NCI-H524 treated with DMSO at 0.1 percent for 48 hours (cell line): ENCODE measurements at places on chromosomes 2 and 18.

DNA sequence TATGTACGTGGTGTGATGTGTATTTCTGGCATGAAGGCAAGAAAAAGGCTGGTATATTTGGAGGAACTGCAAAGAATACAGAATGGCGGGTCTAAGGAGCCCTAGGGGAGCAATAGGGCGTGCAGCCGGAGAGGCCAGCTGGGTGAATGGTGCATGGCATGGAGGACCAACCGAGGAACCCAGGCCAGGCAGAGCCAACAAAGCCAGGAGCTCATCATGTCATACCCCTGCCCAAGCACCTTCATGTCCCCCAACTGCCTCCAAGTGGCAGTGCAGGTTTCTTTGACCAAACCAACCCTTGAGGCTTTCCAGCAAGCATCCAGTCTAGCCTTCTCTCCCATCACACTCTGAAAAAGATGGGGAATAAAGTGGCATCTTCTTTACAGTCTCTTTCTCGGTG lies 8.9 kb upstream of the KCNK3 start:
- DNase-seq, result no peak

GRCh38 chr2:119112230-119112629 lies 46.3 kb downstream of the C1QL2 start:
- DNase-seq, result no peak

DNA sequence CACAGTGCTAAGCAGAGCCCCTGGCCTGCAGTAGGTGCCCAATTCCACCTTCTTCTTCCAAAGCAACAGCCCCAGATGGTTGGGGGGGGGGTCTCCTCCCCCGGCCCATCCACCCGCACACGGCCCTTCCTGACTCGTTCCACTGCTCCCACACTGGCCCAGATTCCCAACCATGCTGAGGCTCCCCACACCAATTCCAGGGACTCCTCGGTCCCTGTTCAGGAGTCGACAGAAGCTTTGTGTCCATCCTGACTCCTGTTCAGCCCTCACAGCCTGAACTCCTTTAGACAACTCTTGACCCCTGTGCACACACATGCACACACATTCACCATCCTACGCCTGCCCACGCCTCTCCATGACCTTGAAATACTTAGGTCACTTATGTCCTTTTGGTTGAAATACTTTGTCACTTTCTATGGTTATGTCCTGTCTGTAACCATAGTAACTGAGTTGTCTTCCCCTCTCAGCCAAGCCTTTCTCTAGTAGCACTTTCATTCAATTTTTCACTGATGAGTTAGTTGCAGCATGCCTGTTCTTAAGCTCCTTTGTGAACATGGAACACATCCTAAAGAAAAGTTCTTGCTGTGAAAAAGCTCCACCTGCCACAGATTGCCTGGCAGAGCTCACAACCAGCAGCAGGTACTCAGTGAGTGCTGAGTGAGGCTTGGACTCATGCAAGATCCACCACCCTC lies 225.8 kb downstream of the SEPTIN10 start:
- no peak for DNase-seq

DNA sequence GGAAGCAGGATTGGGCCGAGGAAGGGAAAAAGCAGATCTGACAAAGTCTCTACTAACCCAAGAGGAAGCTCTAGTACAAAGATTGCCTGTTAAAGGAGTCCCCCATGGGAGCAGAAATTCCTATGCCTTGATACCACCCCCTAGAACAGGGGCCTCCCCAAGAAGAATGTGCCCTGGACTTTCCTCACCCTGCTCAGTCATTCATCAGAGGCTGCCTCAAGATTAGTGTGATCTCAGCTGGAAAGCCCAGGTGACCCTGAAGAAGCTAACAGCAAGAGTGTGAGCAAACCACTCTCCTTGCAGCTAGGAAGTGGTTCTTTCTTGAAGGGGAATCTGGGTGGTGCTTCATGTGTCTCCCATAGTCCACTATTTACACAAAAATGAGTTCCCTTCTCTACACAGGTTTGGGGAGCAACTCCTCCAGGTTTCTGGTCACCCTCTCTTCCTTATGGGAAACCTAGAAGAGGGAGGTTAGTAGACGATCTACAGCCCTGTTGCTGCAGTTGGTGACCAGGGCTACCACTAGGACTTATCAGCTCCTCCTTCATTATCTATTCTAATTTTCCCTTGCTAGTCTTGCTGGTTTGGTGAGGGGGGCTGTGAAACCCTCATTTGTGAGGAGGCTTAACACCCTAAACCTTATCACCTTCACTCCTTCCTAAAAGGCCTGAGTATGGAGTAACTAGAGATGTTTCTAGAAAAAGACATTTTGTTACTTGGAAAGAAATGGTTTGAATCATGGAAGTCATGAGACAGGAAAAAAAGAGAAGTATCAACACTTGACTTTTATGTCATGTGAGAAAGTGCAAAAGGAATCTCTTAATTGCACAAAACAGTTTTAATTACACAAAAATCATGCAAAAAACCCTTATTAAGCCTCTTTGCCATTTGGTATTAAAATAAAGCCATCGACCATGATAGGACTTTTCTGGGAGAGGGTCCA lies 2.9 kb upstream of the WDR7 start:
- DNase-seq, result no peak

DNA sequence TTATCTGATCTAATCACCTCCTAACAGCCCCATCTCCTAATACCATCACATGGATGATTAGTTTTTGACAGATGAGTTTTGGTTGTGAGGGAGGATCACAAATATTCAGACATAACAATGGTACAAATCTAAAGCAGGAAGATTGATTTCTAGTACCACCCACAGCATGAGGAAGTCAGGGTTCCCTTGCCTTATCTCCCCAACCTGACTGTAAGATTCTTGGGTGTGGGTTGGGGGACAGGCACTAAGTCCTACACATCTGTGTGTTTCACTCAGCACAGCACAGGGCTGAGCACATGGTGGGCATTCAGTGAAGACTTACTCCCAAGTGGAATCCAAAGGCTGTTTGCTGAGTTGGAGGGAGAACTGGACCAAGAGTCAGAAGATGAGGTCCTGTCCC lies 93.8 kb upstream of the CXCR4 start:
- DNase-seq, result no peak

GRCh38 chr2:71989671-71990070 lies 158.0 kb downstream of the CYP26B1 start:
- DNase-seq, result no peak

DNA sequence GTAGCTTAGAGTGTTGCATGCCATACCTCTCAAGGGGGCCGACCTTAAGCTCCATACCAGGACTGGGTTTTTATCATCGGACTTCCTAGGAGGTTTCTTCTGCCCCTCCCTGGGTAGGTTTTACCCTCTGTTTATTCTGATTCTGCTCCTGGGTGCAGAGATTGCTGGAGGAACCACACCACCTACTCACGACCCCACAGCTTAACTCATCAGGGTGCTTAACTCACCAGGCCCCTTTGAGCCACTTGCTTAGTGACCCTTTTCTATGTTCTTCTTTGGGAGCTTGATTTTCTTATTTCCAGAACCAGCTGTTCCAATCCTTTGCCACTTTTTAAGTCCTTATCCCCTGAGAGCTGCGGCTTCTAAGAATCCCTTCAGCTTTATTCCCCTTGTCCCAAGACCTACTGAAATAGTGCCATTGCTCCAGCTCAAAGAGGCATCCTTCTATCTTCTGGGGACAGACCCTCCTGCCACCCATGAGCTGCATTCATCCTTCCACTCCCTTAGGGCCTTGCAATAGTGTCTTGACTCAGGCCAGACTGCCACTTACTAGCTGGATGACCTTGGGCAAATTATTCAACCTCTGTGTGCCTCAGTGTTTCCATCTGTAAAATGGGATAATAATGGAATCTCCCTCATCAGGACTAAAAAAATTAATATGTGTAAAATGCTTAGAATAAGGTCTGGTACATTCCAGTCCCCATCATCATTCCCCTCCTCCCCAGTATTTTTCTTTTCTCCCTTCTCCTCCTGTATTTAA lies 5.8 kb downstream of the OXER1 start:
- no peak for DNase-seq

DNA sequence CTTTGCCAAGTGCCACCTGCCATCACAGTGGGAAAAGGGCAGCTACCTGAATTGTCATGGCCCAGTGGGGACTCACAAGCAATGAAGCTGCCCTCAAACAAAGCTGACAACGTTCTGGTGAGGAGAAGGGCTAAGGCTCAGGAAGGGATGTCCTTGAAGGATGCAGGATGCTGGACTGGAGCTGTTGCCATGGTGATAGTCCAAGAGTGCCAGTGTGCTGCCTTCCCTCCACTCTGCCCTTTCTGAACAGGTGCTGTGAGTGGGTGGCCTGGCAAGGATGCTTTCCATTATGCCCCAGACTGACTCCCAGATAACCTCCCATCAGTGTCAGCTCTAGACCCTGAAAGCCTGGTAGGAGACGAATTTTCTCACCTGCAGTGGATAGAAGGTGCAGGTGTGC lies 137.8 kb upstream of the GYPC start:
- DNase-seq, result no peak

DNA sequence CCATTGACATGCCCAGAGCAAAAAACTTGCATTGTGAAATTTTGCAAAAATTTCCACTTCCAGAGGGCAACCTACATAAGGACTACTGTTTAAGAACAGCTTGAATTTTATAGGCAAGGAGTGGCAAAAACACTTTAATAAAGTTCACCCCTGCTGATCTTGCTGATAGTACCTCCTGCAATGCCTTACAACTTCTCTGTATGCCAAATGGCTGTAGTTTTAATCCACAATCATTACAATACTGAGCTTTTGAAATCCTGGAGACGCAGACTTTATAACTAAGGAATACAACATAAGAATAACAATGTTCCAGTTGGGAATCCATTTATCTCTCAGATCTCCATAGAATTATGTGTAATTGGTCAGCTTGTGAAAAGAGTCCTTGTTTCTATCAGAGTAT lies 247.5 kb downstream of the KCNJ3 start:
- no peak for DNase-seq

DNA sequence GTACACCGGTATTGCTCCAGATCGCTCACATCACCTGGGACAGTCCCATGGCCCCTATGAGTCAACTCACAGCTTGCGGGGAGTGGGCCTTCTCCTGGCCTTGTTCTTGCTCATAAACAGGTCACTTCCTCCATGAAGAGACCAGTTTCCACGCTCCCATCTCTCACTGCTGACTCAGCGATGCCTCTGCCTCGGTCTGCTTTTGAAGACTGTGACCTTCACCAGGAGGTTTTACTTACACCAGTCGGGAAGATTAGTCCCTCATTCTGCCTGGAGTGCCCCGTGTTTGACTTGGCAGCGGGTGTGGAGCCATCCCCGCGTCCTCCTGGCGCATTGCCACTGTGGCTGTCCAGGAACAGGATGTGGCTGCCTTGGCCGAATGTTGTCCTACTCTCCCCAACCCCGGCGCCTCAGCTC lies 159.8 kb downstream of the RHBDD1 start:
- DNase-seq, result no peak

DNA sequence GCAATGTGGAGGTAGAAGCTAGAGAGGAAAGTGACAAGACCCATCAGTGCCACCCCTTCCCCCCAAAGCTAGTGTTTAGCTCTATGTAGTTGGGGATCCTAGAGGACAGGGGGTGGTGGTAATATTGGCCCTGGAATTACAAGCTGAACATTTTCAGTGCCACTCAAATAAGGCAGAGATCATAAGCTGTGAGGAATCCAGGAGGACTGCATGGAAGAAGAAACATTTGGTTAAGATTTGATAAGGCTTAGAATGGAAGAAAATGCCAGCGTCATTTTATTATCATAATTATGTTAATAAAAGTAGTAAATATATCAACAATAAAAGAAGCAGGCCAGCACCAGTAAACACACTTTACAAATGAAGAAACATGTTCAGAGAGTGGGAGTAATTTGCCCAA lies 33.7 kb downstream of the KCNK3 start:
- DNase-seq, result no peak
